Activated T-cell treated with anti-CD3 and anti-CD28 coated beads, Interleukin-2, amount 50 U/mL, for 24 hours (primary cell): ENCODE measurements at places on chromosomes 4 and X.

DNA sequence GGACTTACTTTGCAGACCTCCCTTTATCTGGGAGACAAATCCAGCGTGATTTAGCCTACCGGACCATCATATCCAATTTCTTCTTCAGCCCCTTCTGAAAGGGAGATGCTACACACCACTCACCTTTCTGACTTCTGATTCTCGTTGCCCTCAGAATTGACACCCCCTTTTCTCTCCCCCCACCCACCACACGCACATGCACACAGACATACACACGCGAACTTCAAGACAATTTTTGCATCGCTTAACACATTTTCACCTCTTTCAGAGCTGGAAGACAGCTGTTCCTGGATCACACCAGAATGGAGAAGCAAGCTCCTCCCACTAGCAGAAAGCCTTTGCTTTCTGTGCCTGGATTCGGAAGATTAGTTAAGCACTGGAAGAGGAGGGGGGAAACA, 1.0 kb upstream of the SNCA start:
- no peak for DNase-seq

- DNase-seq, result no peak
These were observed 44.2 kb upstream of the RHOH start for GRCh38 chr4:40152637-40153036.

GRCh38 chr4:78612398-78613178, 61.0 kb downstream of the ANXA3 start:
- no peak for DNase-seq

DNA sequence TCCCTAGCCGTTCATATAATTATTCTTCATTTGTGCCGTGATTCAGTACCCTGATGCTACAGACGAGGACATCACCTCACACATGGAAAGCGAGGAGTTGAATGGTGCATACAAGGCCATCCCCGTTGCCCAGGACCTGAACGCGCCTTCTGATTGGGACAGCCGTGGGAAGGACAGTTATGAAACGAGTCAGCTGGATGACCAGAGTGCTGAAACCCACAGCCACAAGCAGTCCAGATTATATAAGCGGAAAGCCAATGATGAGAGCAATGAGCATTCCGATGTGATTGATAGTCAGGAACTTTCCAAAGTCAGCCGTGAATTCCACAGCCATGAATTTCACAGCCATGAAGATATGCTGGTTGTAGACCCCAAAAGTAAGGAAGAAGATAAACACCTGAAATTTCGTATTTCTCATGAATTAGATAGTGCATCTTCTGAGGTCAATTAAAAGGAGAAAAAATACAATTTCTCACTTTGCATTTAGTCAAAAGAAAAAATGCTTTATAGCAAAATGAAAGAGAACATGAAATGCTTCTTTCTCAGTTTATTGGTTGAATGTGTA, 7.0 kb downstream of the SPP1 start:
- no peak for DNase-seq

GRCh38 chrX:1153940-1154339, 58.5 kb downstream of the CRLF2 start:
- DNase-seq, result no peak

DNA sequence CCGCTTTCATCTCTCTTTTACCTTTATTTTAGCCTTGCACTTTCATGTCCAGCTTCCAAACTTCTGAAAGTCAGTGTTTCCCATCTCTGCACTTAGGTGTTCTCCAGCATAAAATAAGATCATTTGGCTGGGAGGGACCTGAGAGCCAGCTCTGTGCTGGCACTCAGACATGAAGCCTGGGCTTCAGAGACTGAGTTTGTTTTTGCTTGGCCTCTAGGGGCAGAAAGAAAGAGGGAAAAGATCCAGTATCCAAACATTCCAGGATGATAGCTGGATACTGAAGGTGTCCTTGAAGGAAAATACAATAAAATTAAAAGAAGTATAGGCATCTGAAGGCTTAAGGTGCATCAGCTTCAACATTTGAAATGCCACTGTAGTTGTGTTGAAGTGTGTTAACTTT, 202.4 kb upstream of the ZIC3 start:
- DNase-seq, result no peak

DNA sequence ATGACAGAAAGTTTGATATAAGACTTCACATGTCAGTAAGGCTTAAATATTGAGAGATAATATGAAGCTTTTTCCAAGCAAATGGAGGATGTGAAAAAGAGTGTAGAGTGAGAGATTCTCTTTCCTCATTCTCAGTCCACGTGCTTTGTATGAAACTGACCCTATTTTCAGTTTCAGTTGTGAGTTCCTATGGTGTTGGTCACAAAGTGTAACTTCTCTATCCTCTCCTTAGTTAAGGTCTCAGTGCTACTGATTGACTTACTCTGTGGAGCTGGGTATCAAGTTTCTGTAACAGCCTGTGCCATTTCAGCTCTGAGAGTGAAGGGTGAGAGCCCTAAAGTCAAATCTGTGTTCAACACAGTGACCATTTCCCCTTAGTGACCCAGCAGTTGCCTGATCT, 277.2 kb downstream of the EPHA5 start:
- DNase-seq, result no peak

DNA sequence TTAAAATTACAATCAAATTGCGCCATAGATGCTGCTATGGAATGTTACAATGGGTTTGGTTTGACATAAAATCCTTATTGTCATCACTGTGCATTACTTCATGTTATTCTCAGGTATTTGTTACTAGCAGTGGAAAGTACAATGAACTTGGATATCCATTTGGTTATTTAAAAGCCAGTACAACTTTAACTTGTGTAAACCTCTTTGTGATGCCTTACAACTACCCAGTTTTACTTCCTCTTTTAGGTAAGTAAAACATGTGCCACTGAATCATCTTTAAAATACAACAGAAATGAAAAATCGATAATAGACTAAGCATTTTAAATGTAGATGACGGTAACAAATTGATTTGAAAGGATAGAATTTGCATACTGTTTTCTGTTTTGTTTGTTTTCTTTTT, 35.6 kb downstream of the INTS6L start:
- DNase-seq, result no peak

DNA sequence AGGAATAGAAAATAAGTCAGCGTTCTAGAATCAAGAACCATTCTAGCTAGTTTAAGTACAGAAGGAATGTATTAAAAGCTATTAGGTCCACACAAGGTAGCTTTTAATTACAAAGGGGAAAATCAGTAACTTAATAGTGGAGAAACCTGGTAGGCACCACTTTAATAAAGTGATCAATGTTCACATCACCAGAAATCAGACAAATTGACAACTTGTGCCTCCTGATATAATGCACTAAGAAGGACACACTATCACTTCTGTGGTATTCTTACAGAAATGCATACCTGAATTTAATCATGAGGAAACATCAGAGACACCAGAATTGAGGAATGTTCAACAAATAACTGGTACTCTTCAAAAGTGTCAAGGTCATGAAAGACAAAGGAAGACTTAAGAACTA, 54.9 kb downstream of the NYX start:
- no peak for DNase-seq

GRCh38 chr4:26441102-26441501, 49.2 kb downstream of the CCKAR start:
- no peak for DNase-seq

DNA sequence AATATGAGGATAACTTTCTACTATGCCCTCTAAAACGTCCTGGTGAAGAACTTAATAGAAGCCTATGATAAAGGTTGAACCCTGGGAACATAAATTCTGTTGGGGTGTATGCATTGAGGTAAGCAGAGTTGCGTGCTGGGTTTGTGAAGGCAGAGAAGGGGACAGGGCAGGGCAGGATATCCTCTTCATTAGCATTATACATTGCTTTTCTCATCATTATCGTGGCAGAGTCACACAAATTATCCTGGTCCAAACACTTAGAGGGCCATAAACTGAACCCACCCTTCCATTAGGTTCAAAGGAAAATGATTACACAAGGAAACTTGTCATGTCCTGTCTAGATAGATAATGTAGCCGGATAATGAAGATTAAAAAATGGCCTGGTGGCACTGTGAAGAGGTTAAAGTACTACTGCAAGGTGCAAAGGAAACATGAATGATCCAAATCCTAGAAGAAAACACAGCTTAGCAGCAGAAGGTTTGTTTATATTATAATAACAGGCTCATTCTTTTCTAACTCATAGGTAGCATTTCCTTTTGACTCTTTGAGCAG, 189.1 kb downstream of the SPCS3 start:
- no peak for DNase-seq

DNA sequence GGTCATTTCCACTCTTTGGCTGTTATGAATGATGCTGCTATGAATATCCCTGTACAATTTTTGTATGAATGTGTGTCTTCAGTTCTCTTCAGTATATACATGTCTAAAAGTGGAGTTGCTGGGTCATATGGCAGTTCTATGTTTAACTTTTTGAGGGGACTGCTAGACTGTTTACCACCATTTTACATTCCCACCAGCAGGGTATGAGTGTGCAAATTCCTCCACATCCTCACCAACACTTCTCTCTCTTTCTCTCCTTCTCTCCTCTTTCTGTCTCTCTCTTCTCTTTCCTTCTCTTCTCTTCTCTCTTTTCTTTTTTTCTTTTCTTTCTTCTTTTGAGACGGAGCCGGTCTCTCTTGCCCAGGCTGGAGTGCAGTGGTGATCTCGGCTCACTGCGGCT, 7.8 kb downstream of the WWC2 start:
- DNase-seq, result no peak

DNA sequence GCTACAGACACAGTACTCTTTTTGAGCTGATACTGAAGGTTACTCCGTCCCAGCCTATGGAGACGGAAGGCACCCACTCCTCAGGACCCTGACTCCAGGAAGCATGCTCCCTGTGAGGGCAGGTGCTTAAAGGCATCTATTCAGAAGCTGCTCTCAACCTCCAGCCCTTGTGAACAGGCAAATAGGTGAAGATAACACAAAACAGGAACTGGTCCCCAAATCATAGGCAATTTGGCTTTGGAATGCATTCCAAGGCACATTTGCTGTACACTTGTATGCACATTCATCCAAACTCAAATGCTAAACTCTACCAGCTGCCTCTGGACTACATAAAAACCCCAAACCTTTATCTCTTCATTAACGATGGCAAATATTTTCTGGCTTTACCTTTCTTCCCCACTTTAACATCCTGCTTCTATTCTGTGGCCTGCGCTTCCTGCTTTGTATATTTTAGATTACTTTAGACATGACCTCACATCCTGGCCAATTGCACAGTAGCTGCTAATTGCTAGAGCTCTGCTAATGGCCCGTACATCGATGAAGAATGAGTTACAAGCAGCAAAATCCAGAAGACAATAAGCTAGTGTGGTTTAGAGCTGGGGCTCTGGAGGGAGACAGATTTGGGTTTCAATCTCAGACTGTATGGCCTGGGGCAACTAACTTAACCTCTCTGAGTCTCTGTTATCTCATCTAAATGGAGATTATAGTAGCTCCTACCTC, 3.2 kb downstream of the SEL1L3 start:
- no peak for DNase-seq

DNA sequence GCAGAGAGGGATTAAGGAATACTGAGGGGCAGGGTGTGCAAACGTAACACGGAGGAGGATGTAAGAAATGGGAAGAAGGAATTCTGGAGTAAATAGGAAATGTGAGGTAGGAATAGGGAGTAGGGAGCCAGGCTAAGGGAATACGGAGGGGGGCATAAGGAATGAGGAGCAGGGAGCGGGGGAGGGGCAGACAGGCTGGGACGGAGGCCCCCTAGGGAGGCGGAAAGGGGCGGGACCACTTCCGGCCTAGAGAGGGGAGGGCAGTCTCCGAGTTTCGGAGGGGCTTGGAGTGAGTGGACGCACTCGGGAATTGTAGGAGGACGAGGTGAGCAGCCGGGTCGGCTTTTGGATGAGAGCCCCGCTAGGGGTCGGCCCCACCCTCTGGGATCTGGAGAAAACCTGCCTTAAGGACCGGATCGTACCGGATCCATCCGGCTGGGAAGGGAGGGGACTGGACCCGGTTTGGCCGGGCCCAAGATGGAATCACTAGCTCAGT, 612 bp downstream of the MAGED2 start:
- no peak for DNase-seq

- DNase-seq, result no peak
These were observed 215.3 kb upstream of the CTSO start for GRCh38 chr4:156169011-156169410.

GRCh38 chr4:66252291-66252690, 582.0 kb upstream of the EPHA5 start:
- DNase-seq, result no peak

DNA sequence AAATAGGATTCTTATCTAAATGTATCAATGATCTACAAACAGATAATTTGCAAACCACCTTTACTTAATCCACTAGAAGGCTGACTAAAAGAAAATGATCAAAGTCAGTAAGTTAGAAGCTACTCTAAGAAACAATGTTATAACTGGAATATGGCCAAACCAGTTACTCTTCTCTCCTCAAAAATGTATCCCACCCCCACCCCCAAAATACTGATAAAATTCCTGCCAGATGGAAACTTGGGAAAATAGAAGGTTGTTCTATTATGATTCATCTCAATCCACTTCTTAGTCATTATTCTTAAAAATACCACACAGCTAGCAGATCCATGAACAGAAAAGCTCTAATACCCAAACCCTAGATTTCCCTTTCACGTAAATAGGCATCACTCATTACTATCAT, 206.4 kb downstream of the KLHL13 start:
- no peak for DNase-seq

GRCh38 chr4:2065106-2065930, 6.2 kb downstream of the NAT8L start:
- no peak for DNase-seq

GRCh38 chr4:25953740-25954139, 39.7 kb downstream of the SMIM20 start:
- DNase-seq, result no peak

- no peak for DNase-seq
These were observed 63.4 kb downstream of the PTTG2 start for GRCh38 chr4:38023347-38024205.

- no peak for DNase-seq
These were observed 15.7 kb downstream of the FOXR2 start for GRCh38 chrX:55638933-55639332.

DNA sequence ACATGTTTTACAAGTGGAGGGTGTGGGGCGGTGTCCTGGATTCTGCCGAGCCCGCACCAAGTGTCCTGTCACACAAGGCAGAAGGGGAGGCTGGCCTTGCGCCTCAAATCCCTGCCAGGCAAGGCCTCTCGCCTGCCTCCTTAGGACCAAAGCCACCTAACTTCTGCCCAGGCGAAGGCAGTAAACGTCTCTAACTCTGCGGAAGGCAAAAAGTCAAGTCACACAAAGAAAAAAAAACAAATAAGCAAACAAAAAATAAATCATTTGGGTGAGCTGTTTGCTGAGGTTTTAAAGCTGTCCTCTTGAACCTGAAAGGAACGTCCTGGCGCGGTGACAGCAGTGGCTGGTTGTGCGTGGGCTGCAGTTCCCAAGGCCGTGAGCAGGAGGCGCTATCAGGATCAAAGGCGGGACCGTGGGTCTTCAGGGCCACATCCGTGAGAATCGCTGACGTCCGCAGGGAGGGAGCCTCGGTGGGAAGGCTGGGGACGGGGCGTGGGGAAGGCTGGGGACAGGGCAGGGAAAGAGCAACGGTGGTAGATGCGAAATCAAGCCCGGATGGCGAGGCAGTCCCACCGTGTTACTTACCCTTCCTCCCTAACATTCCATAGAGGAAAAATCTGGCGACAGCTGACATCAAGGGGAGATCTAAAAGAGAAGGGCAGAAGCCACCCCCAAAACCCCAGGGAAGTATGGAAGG, 99.1 kb downstream of the TRAPPC11 start:
- no peak for DNase-seq
